Uterine smooth muscle cell (primary cell): ENCODE measurements at places on chromosomes 7 and 10. TPM values are rescaled to one million over a fixed set of nuclear protein-coding genes. Genes with fewer than 3 reads are reported as not detected.

CALCR gene
- total RNA-seq, result not detected in 2 replicates

GSTO2 gene
- 1.7 and 5.1 TPM in 2 replicates for total RNA-seq

DOCK1 gene
- 72.8 and 85.2 TPM in 2 replicates for total RNA-seq

AASS gene
- 31.1 and 40.1 TPM in 2 replicates for total RNA-seq

LGI1 gene
- not detected in 2 replicates for total RNA-seq

EN2 gene
- total RNA-seq, result not detected in 2 replicates

CLEC5A gene
- total RNA-seq, result under 0.01 TPM in 1 of 2 replicates, not detected in the other

ARHGEF35 gene
- 1.5 and 2.1 TPM in 2 replicates for total RNA-seq

OR2A14 gene
- not detected in 2 replicates for total RNA-seq

FAM25C gene
- not detected in 2 replicates for total RNA-seq

MLXIPL gene
- total RNA-seq, result not detected in 2 replicates

SORBS1 gene
- total RNA-seq, result 0.55 and 0.75 TPM in 2 replicates

GBX1 gene
- total RNA-seq, result not detected in 2 replicates

MET gene
- total RNA-seq, result 128 and 238 TPM in 2 replicates

NPSR1 gene
- not detected in 2 replicates for total RNA-seq
